ENCODE measurements at places on chromosomes 11 and 22.
A peak's percentile ranks its signal among the peaks of the same experiment; 100 is the strongest.

GRCh38 chr11:117690484-117691217 is 106.4 kb downstream of the DSCAML1 start:
- no peak for DNase-seq

DNA sequence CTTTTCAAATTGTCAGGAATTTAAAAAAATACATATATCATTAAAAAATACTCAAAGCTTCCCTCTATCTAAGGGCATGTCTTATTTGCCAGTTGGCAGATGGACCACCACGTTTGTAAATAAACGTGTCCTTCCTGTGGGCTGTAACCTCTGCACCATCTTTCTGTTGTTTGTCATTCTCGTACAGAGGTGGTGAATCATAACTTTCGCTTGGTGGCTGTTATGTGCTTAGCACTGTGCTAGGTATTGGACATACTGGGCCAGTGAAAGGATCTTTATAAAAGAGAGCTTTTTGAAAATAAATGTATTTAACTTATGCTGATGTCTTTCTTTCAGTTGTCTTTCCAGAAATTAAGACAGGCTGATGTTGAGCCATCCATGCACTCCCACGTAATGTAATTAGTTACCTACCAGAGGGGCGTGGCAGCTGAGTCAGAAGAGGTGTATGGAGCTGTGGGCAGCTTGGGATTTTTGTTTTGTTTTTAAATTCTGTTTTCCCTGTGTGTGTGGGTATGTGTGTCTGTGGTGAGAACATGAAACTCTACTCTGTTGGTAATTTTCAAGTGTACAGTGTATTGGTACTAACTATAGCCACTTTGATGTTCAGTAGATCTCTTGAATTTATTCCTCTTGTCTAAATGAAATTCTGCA is 62.7 kb downstream of the TECTA start:
- no peak for DNase-seq

DNA sequence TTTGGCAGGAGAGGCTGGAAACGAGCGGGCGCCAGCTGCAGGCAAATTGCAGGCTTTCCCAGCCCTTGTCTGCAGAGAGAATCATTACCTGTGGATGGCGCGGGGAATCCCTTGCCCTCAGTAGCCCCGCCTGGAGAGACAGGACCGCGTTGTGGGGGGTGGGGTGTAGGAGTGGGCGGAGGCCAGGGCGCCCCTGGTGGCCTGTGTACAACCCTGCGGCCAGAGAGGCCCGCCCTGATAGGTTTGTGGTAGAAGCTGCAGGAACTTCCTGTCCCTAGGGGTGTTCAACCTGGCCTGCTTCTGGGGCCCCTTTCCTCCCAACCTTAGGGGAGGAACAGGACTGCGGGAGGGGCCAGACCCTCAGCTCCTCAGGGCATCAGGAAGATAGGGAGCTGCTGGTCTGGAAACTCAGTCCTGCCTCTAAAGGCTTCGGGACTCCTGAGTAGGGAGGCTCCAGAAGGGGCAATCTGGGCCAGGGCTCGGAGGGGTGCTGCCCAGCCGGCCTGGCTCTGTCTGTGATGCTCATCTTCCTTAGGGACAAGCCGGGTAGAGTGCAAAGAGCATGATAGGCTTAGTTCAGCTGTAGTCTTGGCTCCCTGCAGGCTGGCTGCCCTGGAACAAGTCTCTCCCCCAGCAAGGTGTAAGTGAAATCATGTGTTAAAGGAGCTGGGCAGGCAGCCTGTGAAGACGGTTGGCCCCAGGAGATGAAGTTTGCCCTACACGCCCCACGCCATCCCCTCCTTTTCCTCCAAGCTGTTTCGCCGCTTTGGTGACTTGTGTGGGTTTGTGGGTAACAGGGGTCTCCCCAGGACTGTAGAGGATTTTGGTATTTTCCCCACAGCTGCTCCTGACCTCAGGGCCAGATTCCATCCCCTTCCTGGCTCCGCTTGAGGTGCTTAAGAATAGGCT is 24.1 kb upstream of the SUSD2 start:
- peak; percentile 25 for DNase-seq

GRCh38 chr11:118084247-118084646 is 2.5 kb downstream of the SMIM35 start:
- no peak for DNase-seq

DNA sequence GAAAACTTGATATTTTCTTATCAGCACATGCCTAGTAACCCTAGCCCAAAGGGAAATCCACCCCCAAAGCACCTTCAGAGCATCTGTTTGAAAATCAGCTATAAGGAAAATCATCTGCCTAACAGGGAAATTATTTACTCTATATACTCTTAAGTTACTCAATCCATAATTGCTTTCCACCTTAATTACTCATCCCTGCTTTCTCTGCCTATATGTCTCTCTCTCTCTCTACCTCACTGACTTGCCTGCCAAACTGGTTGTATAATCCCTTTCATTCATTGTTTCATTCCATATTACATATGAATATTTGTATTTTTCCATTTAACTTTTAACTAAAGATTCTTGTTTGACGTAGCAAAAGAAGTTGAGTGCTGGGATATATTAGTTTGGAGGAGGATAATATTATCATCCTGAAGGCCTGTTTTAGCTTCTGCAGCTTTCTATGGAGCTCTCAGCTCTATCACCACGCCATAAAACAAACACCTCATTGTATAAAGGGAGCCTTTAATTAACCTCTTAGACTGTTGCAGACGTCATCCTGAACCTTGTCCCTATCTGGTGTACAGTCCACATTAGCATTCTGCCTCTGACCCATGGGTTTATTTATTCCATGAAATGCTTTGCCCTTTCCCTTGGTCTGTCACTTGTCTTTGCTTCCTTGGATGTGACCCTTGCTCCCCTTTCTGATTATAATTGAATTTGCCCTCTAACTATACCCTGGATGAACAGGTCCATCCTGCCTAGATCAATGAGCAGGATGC is 98.9 kb downstream of the INSC start:
- DNase-seq = no peak
